Activated naive CD4-positive, alpha-beta T cell treated with anti-CD3 and anti-CD28 coated beads, Interleukin-2, amount 50 U/mL, for 16 hours (primary cell): ENCODE measurements at places on chromosomes 16 and 17.

DNA sequence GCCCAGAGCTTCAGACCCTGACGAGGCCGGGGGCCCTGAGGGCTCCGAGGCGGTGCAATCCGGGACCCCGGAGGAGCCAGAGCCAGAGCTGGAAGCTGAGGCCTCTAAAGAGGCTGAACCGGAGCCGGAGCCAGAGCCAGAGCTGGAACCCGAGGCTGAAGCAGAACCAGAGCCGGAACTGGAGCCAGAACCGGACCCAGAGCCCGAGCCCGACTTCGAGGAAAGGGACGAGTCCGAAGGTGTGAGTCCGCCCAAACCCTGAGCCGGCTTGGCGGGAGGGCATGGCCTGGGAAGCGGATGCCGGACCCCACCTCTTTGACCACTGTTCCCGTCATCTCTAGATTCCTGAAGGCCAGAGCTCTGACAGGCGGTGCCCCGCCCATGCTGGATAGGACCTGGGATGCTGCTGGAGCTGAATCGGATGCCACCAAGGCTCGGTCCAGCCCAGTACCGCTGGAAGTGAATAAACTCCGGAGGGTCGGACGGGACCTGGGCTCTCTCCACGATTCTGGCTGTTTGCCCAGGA is 4.4 kb downstream of the NOL3 start:
- DNase-seq = no peak

- DNase-seq = no peak
Measured at GRCh38 chr16:74902161-74902560, 82.8 kb downstream of the WDR59 start.

- DNase-seq = no peak
Measured at GRCh38 chr17:80949451-80950421, 41.9 kb upstream of the CHMP6 start.

- DNase-seq = no peak
Measured at GRCh38 chr17:42233156-42233555, 38.9 kb upstream of the GHDC start.

DNA sequence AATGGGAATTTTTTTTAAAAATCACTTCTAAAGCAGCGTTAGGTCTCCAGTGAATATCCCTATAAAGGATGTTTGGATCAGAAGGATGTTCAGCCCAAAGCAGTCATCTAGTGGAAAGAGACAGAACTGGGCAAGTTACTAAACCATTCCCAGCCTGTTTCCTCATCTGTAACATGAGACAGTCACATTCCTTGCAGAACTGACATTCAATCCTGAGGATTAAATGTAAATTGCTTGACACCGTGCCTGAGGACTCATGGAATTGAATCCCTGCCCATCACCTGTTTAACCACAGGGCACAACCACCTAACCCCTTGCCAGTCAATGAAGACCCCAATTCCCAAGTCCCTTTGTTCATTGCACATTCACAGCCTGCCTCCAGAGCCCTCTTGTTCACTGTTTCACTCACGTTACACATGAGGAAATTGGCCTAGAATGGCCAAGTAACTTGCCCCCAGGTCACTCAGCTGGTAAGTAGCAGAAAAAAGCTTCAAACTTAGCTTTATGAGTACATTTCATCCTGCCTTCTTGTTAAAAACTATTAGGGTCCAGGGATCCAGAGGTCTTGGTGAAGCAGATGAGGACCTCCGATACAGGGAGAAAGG is 1.4 kb downstream of the CMTM2 start:
- DNase-seq = no peak

GRCh38 chr17:68909066-68909465 is 46.1 kb downstream of the ABCA8 start:
- no peak for DNase-seq

DNA sequence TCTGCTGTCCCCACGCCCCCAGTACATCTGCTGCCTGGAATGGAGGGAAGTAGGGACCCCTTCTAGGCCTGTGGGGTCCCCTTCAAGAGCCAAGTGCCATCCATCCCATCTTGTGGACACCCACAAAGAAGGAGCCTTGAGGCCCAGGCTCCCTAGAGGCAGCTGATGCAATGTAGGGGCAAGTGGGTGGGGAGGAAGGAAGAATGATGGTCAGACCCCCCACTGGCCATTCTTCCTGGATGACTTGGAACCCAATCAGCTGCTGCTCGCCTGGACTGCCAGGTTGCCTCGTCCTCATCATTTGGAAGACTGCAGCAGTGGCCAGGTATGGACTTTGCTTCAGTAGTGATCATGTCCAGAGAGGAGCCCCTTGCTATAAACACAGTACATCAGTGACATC is 48.9 kb downstream of the SMPD3 start:
- no peak for DNase-seq

GRCh38 chr16:80720804-80721371 is 83.5 kb downstream of the CDYL2 start:
- no peak for DNase-seq

DNA sequence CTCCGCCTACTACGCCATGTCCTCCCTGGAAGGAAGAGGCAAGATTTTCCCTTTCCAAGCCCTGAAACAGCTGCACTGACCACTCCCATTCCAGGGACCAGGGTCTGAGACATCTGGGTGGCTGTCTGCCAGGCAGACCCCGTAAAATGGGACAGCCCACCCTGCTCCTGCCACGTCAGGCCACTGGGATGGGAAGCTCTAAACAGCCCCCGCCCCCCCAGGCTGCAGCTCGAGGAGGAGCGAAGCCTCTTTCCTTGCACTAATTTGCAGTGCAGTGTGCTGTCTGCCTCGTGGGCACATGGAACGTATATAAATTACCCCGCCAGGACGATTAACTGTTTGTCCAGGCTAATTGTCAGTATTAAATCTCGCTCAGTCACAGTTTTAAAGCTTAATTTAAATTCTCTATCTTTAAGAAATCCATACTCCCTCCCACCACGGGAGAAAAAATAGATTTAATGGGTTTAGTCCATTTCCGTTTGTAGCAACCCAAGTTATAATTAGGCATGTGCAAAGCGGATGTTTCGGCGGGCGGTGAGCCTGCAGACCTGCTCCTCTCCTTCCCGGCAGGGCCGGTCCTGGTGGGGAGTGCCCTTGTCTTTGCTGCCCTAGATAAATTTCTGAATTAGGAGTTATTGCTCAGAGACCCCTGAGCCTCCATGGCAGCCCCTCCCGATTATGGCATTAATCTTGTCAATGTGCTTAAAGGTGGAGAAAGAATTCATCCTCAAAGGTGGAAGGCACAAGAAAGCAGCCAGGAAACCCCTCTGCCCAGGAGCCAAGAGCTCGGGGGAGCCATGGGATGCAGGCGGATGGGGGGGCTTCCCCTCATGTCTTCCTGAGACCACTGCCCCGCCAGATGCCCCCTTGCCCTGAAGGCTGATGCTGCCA is 268.0 kb upstream of the TNRC6C start:
- DNase-seq = no peak

- no peak for DNase-seq
Measured at GRCh38 chr16:85449885-85450245, 163.3 kb upstream of the GSE1 start.

- no peak for DNase-seq
Measured at GRCh38 chr16:57920215-57920879, 50.6 kb downstream of the CNGB1 start.

DNA sequence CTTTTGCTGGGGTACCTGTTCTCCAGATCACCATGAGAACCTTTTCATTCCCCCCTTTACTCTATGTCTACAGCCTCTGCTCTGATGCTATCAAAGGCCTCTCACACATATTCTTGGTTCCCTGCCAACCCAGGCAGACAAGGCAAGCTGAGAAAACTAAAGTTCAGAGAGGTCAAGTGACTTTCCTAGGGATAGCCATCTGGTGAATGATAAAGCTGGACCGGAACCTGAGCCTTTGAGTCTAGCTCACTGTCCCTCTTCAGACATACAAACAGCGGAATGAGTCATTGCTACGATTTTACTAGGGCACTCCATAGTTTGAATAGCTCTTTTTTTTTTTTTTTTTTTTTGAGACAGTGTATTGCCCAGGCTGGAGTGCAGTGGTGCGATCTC is 73.3 kb downstream of the XYLT1 start:
- DNase-seq = no peak

DNA sequence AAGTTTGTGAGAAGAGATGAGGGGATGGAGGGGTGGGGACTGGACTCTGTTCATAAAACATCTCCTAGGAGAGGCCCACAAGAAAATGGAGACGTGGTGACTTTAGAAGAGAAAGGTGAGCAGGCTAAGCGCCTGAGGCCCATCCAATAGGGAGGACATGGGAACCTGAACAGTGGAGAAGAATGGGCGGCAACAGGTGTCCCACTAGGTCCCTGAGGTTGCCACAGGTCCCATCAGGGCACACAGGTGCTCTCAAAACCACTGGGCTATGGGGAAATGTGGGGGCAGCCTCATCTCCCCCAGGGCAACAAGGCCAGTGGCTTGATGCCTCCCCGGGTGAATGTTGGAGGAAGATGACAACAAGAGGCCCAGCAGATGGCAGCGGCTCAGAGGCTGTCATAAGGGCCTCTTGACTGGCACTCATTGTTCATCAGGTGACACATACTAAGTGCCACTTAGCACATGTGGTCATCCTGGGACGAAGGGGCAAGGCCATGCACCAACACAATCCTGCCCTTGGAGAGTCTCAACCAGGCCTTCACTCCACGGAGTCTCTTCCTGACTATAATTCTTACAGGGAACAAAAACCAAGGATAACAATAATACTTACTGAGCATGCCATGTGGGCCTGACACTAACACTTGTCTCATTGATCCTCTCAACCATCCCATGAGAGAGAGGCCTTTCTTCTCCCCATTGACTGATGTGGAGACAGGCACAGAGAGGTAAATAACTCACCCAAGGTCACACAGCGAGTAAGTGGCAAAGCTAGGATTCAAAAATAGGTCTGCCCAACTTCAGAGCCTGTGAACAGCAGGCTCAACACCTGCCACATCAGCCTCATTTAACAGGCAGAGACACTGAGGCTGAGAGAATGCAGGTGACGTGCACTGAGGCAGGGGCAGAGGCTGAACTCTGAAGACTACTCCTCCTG is 38.0 kb downstream of the CUEDC1 start:
- DNase-seq = peak; percentile 31

GRCh38 chr17:82302991-82303943 is 14.1 kb downstream of the CD7 start:
- no peak for DNase-seq

- no peak for DNase-seq
Measured at GRCh38 chr17:34458266-34458665, 95.2 kb upstream of the CCL1 start.

GRCh38 chr17:3865176-3865575 is 19.1 kb upstream of the NCBP3 start:
- no peak for DNase-seq

DNA sequence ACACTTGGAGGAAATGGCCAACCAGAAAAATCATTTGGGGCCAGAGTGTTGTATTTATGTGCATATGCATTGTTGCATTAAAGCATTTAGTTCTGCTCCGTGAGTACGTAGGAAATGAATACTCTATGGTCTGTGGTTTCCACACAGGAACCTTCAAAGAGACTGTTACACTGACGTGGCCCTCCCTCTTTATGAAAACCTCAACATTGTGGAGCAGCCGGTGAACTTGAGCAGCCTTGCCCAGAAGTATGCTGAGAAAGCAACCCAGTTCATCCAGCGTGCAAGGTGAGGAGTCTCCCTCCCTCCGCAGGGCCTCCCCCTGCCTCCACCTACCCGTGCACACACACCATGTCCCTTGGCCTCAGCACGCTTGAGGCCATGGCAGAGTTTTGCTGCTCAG is 65.2 kb downstream of the ARSG start:
- peak; percentile 41 for DNase-seq

- DNase-seq = no peak
Measured at GRCh38 chr16:64870859-64871258, 251.0 kb downstream of the CDH11 start.

DNA sequence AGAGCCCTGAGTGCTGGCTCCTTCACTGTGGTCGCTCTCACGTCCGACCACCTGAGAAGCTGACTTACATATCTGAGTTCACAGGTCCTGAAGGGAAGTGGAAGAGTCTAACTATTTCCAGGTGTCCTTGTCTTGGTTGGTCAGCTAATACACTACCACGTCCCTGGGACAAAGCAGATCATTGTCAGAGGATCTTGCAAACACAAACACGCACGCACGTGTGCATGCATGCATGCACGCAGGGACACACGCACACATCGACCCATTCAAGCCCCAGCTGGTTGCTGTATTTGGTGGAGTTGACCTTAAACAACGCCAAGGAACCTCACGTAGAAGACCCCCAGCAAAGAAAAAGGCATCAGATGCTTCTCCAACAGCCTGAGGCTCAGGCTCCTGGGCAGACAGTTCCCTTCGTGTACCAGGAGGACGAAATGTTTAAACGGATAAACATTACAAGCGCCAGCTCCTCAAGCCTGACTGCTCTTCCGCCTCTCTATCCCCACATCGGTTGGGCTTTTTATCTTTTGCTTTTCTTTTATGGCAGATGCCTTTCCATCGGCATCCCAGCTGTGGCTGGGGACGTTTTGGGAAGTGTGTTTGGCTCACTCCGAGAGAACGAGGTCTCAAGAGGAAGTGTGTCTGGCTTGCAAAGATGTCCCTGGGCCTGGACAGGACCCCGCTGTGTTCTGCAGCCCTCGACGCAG is 95.8 kb downstream of the TBC1D16 start:
- no peak for DNase-seq

DNA sequence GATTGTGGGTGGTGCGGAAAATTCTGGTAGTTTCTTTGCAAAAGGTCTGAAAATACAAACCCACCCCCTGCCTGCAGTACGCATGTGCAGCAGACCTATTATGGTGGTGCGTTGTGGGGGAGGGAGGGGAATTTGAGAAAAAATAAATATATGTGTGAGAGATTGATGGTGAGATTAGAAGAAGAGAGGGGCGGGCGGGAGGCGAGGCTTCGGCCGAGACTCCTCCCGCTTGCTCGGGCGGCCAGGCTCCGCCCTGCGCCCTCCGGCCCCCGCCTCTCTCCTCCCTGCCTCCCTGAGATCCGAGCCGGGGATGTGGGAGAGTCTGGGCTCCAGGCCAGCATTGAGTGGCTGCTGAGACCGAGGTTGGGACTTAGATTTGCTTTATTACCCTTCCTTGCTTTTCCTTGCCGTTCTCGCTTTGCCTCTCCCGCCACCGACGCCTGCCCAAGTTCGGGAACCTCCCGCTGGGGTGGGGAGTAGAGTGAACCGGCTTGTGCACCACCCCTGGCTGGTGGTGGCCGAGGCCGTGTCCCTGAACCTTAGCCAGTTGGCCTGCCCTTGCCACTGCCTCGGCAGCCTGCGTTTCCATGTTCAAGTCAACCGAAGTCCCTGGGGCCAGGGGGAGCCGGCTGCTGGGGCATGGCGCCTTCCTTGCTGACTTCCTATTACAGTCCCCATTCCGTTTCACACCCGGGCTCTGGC is 956 bp upstream of the CHD3 start:
- peak; percentile 92 for DNase-seq

GRCh38 chr16:67504031-67505021 is 21.0 kb upstream of the AGRP start:
- DNase-seq = no peak

GRCh38 chr16:22292320-22292719 is 4.9 kb upstream of the POLR3E start:
- no peak for DNase-seq

GRCh38 chr16:67163999-67164558 is 466 bp upstream of the HSF4 start:
- DNase-seq = no peak

DNA sequence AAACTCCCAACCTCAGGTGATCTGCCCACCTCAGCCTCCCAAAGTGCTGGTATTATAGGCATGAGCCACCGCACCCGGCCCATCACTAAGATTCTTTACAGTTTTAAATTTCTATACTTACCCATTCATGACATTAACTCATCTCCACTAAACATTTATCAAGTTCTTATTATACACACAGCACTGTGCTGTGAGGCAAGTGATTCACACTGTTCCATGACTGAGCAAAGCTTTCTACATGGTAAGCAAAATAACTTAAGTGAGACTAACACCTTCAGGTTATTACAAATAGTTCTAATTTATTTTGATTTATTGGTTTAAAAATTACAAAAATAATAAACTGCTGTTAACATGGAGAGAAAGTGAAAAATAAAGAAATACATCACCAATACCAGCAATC is 33.5 kb downstream of the MARVELD3 start:
- no peak for DNase-seq
